Stimulated activated CD8-positive, alpha-beta memory T cell treated with anti-CD3 and anti-CD28 coated beads, Interleukin-7, amount 100 ng/mL, for 48 hours (primary cell): ENCODE measurements at places on chromosomes 2 and 18.

- no peak for DNase-seq
These were observed 105.6 kb downstream of the LIPG start for GRCh38 chr18:49667462-49667861.

- no peak for DNase-seq
These were observed 99.8 kb downstream of the KLHL29 start for GRCh38 chr2:23484767-23485166.

- DNase-seq: no peak
These were observed 88.4 kb downstream of the ACTR2 start for GRCh38 chr2:65316072-65316471.

- no peak for DNase-seq
These were observed 164.6 kb downstream of the PTGR3 start for GRCh38 chr18:75044296-75044695.

- DNase-seq: no peak
These were observed 122.1 kb upstream of the HS6ST1 start for GRCh38 chr2:128440666-128441340.

GRCh38 chr2:54456612-54457322 lies 640 bp downstream of the SPTBN1 start:
- no peak for DNase-seq

GRCh38 chr2:167510071-167510759 lies 621.9 kb downstream of the XIRP2 start:
- no peak for DNase-seq

DNA sequence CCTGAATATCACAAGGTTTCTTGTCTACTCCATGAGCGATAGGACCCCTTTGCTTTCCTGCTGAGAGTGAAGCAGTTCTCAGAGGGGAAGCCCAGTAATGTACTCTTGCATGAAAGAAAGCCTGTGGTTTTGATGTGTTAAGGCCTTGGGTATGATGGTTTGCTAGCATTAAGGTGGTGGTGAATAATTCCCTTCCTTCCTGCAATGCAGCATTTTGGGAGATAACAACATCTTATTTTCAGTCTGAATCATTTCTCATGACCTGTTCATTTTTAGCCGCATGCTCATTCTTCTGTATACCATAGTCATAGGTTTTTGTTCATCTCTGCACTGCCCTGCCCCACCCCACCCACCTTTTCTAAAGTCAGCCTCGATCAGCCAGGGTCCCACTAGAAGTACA lies 66.2 kb downstream of the HNMT start:
- no peak for DNase-seq

DNA sequence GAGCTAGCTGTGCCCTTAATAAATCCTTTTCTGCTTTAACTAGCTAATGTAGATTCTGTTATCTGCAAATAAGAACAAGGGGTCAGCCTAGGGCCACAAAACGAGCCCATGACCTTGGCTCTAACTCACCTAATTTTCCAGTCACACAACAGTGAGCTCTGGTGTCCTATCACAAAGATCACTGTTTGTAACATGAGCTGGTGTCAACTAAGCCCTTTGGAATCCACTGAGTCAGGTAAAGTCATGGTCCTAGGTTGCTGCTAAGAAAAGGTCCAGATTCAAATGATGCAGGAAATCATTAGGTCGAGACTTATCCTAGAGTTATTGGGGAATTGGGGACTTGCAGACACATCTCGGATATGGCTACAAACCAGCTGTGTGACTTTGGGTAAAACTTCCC lies 49.9 kb downstream of the ST8SIA5 start:
- DNase-seq: no peak

GRCh38 chr18:59139291-59139614 lies 431 bp upstream of the SEC11C start:
- peak; percentile 76 for DNase-seq

- DNase-seq: no peak
These were observed 233.7 kb downstream of the MYCN start for GRCh38 chr2:16173893-16174692.

GRCh38 chr2:12059616-12060441 lies 313.4 kb downstream of the LPIN1 start:
- no peak for DNase-seq

- peak; percentile 85 for DNase-seq
These were observed at the start of gene ATP5F1A for GRCh38 chr18:46097801-46098615. ATP5F1A (minus strand) TSS chr18:46098296; CDS start chr18:46098231, 65 bp downstream.

DNA sequence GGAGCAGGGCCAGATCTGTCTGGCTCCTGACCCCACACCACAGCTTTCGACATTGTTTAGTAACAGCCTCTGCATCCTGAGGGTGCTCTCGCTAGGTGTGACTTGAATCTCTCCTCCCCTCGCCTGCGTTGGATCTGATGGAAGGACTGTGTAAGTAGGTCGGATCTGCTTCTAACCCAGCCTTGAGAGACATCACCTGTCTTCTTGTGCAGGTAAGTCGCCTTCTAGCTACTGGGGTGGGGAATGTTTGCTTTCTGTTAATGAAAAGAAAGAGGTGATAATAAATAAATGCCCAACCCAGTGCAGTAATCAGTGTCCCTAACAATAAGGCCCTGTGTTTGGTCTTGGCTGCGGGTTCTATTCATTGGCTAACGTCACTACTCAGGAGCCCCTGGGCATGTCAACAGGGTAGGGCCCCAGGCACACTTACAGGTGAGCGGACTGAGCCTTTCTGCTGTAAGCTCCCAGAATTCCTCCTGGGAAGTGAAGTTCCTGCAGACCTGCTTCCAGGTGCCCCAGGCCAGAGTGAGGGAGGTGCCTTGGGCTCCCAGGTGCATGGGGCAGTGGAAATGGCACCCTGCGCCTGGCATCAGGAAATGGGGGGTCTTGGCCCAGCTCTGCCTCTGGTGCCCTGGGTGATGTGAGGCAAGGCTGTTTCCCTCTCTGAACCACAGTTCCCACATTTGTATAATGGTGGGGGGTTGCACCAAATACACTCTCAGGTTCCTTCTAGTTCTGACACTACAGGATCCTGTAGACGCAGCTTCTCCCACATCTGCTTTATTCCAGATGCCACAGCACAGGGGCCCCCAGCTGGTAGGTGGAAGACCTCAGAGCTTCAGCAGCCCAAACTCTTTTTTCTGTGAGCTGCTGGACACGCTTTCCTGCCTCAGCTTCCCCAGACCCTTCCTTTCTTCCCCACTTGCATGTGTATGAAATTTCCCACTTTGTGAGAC lies 11.2 kb upstream of the FOSL2 start:
- DNase-seq: no peak

GRCh38 chr2:196101325-196101991 lies 32.8 kb upstream of the DNAH7 start:
- peak; percentile 21 for DNase-seq

- no peak for DNase-seq
These were observed 12.1 kb downstream of the CFLAR start for GRCh38 chr2:201128033-201128432.

DNA sequence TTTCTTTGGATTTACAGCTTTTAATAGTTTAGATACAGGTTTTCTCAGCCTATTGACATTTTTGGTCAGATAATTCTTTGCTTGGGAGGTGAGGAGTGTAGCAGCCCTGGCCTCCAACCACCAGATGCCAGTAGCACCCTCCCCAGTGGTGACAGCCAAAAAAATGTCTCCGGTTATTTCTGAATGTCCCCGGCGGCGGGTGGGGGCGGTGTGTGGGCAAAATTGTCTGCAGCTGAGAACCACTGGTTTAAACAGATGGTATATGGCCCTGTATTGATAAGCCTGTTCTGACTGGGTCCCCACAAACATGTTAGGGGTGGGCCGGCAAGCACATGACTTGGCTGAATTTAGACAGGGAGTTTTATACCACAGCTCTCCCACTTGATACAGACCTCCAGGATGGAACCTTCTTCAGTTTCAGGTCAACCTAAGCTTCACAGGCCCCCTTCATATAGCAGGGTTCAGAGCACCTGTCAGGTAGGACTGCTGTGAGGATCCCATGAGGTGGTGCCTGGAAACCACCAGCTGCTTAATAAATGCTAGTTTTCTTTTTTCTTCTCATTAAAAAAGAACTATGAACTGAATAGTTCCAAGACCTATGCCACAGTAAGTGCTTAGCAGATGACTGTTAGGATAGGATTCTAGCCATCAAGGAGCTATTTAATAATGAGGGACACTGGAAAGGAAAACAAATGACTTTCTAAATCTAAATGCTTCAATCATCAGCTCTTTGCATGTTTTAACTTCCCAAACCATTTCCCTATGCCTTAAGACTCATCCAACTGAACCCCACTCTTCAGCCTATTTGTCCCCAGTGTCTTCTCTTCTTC lies 18.1 kb downstream of the LPIN2 start:
- peak; percentile 54 for DNase-seq

GRCh38 chr2:13616059-13616458 lies 899.3 kb downstream of the TRIB2 start:
- DNase-seq: no peak

GRCh38 chr2:231709636-231709980 lies 1.3 kb downstream of the PTMA start:
- no peak for DNase-seq

GRCh38 chr2:86283411-86284030 lies 53.9 kb downstream of the REEP1 start:
- DNase-seq: no peak

- DNase-seq: no peak
These were observed 14.0 kb downstream of the STRADB start for GRCh38 chr2:201465524-201465971.

DNA sequence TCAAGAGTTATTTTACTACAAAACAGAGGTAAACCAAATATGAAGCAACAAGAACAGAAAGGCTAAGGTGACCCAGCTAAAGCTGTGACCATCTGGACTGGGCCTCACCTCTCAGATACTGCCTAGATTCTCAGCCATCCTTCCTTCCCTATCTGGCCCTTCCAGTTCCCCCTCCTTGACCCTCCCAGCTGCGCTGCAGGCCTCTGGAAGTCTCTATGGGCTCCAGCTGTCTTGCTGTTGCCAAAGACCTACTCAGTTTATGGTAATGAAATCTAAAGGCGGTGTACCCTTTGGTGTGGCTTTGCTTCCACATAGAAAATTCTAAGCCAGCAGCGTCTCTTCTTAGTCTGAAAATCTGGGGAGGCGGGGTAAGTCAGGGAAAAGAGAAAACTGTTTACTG lies 55.7 kb downstream of the ARHGEF33 start:
- DNase-seq: no peak

DNA sequence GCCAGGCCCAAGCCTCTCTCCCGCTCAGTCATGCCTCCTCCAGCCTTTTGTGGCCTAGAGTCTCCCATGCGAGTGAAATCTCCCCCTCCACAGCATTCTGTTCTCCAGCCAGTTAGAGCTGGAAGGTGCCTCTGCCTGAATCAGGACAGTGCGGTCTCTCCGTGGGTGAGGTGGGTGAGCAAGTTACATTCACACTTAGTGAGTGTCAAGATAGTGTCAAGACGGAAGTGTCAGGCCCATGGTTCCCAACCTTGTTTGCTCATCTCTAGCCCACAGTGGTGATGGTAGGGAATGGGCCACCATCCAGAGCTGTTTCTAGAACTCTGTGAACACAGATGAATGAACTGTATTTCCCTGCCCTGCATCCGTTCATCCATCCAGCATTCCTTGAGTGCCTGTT lies 59.5 kb downstream of the LPIN1 start:
- no peak for DNase-seq

GRCh38 chr2:179936654-179937053 lies 70.4 kb downstream of the CWC22 start:
- DNase-seq: no peak

GRCh38 chr18:65363011-65363410 lies 387.8 kb upstream of the CDH7 start:
- no peak for DNase-seq

- DNase-seq: no peak
These were observed 97.0 kb downstream of the FOXI3 start for GRCh38 chr2:88355486-88355885.

DNA sequence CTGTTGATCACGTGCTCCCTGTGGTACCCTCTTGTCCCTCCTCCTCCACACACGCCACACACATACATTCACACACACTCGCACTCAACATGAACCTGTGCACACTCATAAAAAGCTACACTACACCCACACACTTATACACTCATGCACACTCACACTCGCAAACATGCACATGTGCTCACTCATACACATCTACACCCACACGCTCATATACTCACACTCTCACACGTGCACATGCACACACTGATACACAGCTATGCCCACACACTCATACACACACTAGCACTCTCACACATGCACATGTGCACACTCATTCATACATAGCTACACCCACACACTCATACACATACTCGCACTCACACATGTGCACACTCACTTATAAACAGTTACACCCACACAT lies 113.6 kb downstream of the LRATD1 start:
- no peak for DNase-seq

- no peak for DNase-seq
These were observed 191.2 kb downstream of the ANKRD30B start for GRCh38 chr18:14939141-14939540.

GRCh38 chr18:70256184-70256583 lies 32.7 kb upstream of the SOCS6 start:
- no peak for DNase-seq
